ENCODE measurements at places on chromosomes 3 and 15.

- no peak for DNase-seq
These were observed 32.2 kb downstream of the VEPH1 start for GRCh38 chr3:157471064-157471463.

GRCh38 chr15:25799906-25800700 lies 63.0 kb downstream of the ATP10A start:
- DNase-seq, result no peak

DNA sequence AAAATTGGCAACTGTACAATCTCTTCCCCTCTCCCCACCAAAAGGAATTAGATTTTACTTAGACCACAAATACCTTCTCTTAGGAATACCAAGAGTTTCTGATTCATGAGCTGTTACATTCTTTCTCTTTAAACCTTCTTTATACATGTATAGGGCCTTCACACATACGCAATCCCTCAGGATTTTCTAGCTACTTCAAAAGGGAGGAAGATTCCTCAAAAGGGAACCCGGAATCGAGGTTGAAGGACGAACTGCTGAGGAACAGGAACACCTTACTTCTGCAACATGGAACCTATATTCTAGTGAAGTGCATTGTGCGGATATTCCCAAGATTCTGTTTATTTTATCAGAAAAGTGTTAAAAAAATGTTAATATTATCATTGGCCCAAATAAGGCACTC lies 52.3 kb downstream of the GABRB3 start:
- no peak for DNase-seq

DNA sequence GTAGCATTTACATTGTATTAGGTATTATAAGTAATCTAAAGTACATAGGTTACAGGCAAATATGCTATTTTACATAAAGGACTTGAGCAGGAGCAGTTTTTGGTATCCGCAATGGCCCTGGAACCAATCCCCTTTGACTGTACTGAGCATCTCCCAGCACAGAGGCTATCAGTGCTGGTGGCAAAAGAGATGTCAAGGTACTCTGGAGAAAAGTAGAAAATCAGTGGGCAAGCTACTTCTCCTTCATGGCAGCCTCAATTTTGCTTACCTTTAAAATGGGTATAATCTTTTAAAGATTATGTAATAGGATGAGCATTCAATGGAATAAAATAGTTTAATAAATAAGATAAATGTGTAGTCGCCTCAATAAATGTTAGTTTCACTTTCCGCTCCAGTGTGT lies 56.7 kb upstream of the LMCD1 start:
- DNase-seq, result no peak

GRCh38 chr15:67515090-67515489 lies 5.8 kb upstream of the C15orf61 start:
- DNase-seq, result no peak

- DNase-seq, result no peak
These were observed 72.6 kb downstream of the CCR1 start for GRCh38 chr3:46135475-46135874.

DNA sequence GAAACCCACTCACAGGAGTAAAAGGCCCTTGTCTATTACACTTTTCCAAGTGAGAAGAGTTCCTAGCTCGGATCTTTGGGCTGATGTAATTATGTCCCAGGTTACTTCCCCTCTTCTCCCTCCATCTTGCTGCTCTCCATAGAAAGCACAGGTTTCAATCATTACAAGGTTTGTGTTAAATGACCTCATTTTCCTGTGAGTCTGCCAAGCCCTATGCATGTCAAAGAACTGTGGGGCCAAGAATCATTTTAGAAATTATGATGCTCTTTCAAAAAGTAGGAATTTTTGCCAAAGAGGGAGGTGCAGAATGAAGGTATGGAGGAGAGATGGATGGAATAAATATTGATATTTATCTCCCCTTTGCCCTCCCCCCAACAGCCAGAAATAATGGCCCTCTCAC lies 129.3 kb upstream of the TPM1 start:
- no peak for DNase-seq

DNA sequence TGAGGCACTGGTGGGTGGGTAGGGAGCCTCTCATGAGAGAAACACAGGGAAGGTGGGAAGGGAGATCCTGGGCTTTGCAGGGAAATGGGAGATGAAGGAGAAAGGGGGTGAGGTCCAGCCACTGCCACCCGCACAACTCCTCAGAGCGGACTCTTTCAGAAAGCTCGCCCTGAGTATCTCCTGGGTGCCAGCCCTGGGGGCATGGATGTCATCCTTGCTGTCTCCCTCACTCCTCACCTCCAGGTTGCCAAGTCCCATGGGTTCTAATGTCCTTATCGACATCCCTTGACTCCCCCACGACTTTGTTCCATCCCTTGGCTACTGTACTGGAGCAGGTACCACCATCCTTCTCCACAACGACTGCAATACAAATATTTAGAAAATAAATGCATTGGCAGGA lies 40.9 kb downstream of the SYNM start:
- no peak for DNase-seq

DNA sequence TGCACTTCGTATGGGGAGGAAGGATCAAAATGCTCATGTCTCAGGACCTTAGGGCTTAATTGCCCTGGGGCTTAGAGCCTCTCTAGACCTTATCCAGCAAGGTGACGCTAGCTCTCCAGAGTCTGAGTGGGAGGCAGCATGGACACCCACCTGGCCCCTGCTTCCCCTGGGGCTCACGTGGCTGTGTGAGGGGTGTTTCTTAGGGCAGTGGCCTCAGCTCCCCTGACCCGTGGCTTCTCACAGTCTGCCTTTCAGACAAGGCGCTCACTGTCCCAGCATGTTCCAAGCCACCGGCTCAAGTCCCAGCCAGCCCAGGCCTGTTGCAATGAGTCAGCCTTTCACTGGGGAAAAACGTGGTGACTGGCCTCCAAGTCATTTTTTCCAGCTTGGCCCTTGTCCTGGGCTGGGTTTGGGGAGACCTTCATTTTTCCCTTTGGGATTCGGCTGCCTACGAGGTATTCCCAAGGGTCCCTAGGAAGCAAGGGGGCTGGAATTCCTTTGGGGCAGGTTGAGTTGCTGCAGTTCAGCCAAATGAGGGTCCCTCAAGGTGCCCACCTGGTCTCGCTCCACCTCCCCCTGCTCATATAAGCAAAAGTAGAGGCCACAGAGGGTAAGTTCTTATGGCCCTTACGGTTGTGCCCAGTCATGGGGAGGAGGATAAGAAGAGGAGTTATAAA lies 15.7 kb downstream of the BHLHE40 start:
- DNase-seq, result no peak

DNA sequence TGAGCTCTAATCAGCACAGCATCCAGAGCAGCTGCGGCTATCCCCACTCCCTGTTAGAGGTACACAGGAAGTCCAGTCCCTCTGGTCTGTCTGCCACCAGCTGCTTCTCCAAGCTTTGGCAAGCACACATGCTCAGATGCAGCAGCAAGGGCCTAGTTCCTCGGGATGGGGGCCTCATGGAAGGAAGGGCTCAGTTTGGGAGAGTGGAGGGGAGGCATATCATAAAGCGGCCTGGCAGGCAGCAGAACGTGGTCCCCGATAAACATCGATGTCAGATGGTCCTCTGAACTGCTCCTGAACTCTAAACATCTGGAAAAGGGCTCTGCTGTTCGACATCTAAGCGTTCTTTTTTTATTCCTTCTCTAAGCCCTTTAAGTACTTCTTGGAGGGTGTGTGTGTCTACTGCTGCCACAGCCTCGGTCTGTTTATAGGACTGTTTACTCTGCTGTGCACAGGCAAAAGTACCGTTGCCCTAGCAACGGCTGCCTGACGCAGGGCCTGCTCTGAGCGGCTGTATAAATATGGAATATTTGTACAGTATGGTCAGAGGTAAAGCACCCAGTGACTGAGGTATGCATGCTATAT lies 74.6 kb downstream of the PRICKLE2 start:
- DNase-seq, result no peak

DNA sequence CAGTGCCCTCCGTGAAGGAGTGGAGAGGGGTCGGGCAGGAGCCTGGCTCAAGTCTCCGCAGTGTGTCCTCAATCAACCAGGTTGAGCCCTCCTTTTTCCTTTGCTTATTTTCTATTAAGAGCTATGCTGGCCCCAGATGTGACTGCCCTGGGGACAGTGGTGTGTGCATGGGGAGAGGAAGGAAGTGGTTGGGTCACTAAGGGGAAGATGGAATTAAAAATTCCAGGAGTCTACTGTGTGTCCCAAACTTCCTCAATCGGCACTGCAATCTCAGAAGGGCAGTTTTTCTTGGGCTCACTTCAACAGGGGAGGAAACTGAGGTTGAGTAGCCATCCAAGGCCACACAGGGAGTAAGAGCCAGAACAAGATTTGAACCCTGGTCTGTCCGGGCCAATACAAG lies 13.7 kb upstream of the GRIP2 start:
- DNase-seq, result no peak

DNA sequence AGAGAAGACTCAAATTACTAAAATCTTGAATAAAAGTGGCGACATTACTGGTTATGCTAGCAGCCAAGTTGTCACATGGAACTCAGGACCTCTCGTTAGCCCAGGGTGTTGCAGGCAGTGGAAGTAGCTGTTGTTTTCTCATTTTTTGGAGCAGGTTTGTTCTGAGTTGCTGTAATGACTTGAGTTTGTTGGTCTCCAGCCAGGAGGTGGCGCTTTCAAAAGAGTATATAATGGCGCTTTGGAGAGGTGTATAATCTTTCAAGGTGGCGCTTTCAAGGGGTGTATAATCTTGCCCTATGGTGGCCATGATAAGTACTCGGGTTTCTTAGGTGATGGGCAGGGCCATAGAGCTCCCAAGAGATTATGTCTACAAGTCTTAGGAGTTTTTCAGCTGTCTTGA lies 632.7 kb downstream of the NTRK3 start:
- DNase-seq, result no peak

- no peak for DNase-seq
These were observed 36.2 kb downstream of the GTF2E1 start for GRCh38 chr3:120778776-120779175.

DNA sequence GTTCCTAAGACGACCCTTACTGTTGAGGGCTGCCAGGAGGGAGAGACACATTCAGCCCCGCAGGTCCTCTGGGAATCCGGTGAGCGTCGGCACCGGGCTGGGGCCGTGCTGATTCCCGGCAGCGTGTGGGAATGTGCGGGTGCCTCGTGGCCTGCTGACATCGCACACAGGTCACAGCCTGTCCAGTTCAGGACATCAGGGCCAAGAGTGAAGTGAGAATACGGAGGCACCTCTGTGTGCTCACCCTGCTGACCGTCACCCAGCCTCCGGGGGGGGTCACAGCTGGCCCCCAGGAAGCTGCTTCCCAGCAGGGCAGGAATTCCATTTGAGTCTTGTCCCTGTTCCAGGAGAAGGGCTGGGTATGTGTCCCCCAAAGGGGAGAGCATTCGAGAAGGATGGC lies 53.6 kb downstream of the PGPEP1L start:
- no peak for DNase-seq

GRCh38 chr3:138824114-138824506 lies 10.6 kb downstream of the PIK3CB start:
- DNase-seq, result no peak

GRCh38 chr15:51721199-51721960 lies 16.1 kb downstream of the LYSMD2 start:
- DNase-seq, result no peak

DNA sequence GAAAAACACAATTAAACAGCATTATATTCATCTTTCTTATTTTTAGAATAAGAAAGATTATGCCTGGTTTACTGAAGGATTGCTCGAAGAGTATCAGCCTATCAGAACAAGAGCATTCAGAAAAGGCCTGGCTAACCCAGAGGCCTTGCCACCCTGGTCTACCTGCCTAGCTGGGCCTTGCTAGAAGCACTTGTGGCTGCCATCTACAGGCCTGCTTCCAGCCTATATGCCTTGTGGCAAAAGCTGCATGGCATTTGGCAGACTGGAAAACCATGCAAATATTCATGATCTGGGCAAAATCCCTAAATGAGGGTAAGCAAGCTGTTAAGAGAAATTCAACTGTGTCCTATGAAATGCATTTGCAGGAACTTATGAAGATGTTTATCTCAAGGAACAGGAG lies 9.3 kb upstream of the ATP13A4 start:
- DNase-seq, result no peak

All from stimulated activated CD8-positive, alpha-beta memory T cell treated with anti-CD3 and anti-CD28 coated beads, Interleukin-4, amount 100 ng/mL, for 1 hour (primary cell).